ENCODE measurements at places on chromosomes 2 and 18. TPM values are rescaled to one million over a fixed set of nuclear protein-coding genes. Genes with fewer than 3 reads are reported as not detected.

GRCh38 chr18:8948471-8949149, 153.9 kb upstream of the NDUFV2 start:
- DNase-seq: peak; percentile 93

HSBP1L1 gene
- polyA plus RNA-seq: 18.0 TPM

DNA sequence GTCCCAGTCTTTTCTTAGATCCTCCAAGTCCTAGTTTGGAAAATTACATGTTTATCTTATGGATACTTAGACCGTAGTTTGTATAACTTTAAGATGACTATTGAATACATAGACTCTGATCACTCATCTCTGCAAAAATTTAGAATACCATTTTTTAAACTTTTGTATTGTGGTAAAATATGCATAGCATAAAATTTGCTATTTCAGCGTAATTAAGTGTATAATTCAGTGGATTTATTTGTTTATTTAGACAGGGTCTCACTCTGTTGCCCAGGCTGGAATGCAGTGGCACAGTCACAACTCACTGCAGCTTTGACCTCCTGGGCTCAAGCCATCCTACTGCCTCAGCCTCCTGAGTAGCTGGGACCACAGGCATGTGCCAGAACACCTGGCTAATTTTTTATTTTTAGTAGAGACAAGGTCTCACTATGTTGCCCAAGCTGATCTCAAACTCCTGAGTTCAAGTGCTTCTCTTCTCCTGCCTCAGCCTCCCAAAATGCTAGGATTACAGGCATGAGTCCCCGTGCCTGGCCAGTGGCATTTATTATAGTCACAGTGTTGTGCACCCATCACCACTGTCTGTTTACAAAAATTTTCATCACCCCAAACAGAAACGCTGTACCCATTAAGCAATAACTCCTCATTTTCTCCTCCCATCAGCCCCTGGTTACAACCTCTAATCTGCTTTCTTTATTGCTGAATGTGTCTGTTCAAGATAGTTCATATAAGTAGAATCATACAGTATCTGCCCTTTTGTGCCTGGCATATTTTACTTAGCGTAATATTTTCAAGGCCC, 90.0 kb downstream of the MAP3K20 start:
- DNase-seq: peak; percentile 34

DNA sequence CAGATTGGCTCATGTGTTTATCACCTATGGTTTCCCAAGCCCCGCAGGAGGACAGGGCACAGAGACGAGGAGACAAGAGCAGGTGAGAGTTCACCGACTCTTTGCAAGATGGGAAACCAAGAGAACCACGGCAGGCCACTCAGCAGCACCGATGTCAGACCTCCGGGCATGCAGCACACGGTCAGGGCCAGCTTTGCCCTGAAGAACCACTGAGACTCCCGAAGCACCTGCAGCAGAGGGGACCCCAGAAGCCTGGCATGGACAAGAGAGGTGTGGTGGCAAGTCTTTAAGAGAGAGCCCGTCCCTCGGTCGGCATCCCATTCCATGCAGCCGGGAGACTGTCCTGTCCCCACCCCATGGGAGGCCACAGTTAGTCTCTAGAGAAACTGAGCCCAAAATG, 36.6 kb upstream of the TAF1B start:
- DNase-seq: no peak

RAMP1 gene
- polyA plus RNA-seq: 100.0 TPM

- DNase-seq: peak; percentile 11
Observed at GRCh38 chr18:64037812-64038414, 68.0 kb downstream of the SERPINB8 start.

PIEZO2 gene
- polyA plus RNA-seq: 2.2 TPM
